CD8-positive, alpha-beta T cell (primary cell): ENCODE measurements at places on chromosomes 5 and 9. TPM values are rescaled to one million over a fixed set of nuclear protein-coding genes. Genes with fewer than 3 reads are reported as not detected.

Gene CCDC180
- total RNA-seq: 3.4 TPM

Gene RASGRF2
- total RNA-seq: 25.4 TPM

- DNase-seq: no peak
Measured at GRCh38 chr5:112411903-112412302, 7.2 kb downstream of the EPB41L4A start.

DNA sequence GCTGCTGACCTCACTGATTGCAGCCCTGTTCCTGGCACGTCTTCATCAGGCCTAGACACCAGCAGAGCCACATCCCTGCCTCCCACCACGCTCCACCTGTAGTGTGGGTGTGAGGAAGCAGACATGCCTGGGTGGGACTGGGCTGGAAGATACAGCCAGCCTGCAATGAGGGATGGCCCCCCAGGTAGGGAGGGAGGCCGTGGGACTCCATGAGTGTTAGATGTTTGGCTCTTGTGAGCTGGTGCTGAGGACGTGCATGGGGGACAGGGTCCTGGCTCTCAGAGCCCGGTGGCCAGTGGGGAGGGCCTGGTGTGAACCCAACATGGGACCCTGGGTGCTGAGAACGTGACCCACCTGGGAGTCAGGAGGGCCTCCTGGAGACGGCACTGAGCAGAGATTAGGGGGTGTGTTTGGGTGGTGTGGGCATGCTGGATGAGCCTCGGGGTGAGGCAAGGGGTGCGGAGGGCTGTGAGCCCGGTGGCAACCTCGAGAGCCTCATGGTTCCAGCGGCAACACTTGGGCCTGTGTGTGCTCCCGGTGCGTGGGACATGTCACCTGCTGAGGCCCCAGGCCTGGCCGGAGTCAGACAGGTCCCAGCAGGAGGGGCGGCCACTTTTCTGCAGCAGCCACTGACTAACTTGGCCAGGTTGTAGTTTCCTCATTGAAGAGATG lies 87.6 kb downstream of the PHF2 start:
- DNase-seq: no peak

DNA sequence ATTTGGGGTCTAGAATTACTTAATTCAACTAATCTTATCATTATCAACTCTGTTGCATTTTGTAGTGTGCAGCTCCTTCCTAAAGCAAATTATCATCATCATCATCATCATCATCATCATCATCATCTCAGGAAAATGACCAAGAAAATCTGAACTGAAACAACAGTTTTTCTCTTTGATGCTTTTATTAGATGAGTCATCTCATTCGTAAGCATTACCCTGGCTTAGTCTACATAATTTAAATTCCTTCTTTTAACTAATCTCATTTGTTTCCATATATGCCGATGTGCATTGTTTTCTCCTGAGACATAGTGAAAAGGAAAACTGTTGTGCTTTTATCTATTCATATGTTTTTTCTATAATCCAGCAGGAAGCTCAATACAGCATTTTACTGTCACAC lies 173.0 kb upstream of the PDE4D start:
- no peak for DNase-seq
